ENCODE measurements at places on chromosomes 13 and 19.

GRCh38 chr13:42760951-42761350 is 20.4 kb upstream of the FAM216B start:
- DNase-seq, result no peak
- no peak overlapping the region for H3K4me3 ChIP-seq
- no peaks in the 10 kb centered on the region for H3K4me1 ChIP-seq
- no peak overlapping the region for H3K27ac ChIP-seq
- H3K36me3 ChIP-seq, result no peaks in the 10 kb centered on the region

DNA sequence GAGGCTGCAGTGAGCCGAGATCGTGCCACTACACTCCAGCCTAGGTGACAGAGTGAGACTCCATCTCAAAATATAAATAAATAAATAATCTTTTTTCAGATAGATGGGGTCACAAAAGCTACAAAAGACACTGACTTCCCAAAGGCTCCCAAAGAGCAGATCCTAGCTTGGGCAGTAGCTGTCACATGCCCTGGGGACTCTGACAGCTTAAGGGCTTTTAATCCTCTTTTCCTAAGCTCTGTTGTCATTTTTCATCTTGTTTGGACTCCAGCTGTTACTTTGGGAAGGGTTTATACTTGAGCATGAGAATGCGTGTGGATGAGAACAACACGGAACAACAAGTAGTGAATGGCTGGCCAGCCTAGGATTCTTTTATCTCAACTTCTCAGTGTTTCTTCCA is 231.7 kb downstream of the MZT1 start:
- H3K4me1 ChIP-seq, result no peaks in the 10 kb centered on the region
- H3K27ac ChIP-seq, result no peak overlapping the region
- H3K27me3 ChIP-seq, result no peaks in the 10 kb centered on the region
- no peaks in the 10 kb centered on the region for H3K36me3 ChIP-seq
- H3K4me3 ChIP-seq, result no peak overlapping the region
- no peak for DNase-seq

GRCh38 chr19:33670398-33670797 is 48.6 kb downstream of the CHST8 start:
- H3K4me3 ChIP-seq, result no peak overlapping the region
- H3K4me1 ChIP-seq, result no peaks in the 10 kb centered on the region
- H3K27ac ChIP-seq, result no peak overlapping the region
- DNase-seq, result peak; percentile 7

DNA sequence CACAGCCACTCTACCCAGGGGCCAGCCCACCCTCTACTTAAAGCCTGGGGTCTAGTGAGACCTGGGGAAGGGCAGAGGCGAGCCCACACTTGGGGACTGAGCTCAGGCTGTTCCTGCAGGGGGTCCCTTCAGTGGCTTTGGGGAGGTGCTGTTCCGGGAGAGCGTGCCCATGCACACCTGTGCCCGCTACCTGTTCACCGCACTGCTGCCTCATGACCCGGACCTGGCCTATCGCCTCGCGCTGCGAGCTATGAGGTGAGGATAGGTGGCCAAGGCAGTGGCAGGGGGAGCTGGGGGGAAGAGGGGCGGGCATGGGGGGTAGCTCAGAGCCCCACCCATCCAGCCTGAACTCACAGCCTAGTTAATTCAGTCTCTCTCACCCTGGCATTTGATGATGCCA is 24.0 kb downstream of the ZSWIM4 start:
- no peaks in the 10 kb centered on the region for H3K36me3 ChIP-seq
- H3K4me3 ChIP-seq, result no peak overlapping the region
- H3K4me1 ChIP-seq, result peaks cover 4% of the 10 kb centered on the region
- H3K27ac ChIP-seq, result no peak overlapping the region
- no peak for DNase-seq

GRCh38 chr19:40597329-40597838 is 3.8 kb upstream of the LTBP4 start:
- no peak overlapping the region for H3K27ac ChIP-seq
- H3K27me3 ChIP-seq, result no peaks in the 10 kb centered on the region
- no peaks in the 10 kb centered on the region for H3K36me3 ChIP-seq
- peak overlapping the region; percentile 26 for H3K4me3 ChIP-seq

GRCh38 chr19:30385666-30386065 is 13.5 kb downstream of the ZNF536 start:
- DNase-seq, result no peak
- no peak overlapping the region for H3K27ac ChIP-seq
- H3K4me3 ChIP-seq, result no peak overlapping the region
- H3K27me3 ChIP-seq, result no peaks in the 10 kb centered on the region

- H3K4me3 ChIP-seq, result no peak overlapping the region
- no peaks in the 10 kb centered on the region for H3K4me1 ChIP-seq
- no peak overlapping the region for H3K27ac ChIP-seq
- no peaks in the 10 kb centered on the region for H3K36me3 ChIP-seq
- DNase-seq, result no peak
- no peaks in the 10 kb centered on the region for H3K27me3 ChIP-seq
Measured at GRCh38 chr13:114078461-114079451, 53.7 kb downstream of the RASA3 start.

DNA sequence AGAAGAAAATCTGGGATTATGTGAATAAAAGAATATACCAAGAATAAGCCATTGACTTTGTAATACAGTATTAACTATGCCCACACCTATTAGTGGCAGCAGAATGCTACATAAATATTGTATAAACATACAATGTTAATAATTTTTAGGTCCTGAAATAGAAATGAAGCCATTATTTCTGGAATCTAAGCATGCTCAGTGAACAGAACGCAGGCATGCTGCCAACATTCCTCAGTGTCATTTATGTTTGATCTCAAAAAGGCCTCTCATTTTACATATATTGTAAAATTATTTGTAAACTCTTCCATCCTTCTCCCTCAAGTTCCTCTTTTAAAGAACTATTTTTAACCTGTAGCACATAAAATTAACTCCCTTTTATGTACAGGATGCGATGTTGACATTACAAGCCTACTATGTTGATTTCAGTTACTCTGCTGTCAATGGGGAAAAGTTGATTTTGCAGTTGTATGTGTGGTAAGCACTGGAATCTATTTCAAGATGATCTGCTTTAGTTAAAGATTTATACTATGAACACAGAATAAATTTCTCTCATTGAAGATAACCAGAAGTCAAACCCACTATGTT is 118.8 kb downstream of the VWA8 start:
- no peaks in the 10 kb centered on the region for H3K4me1 ChIP-seq
- H3K27ac ChIP-seq, result no peak overlapping the region
- no peak overlapping the region for H3K4me3 ChIP-seq
- no peaks in the 10 kb centered on the region for H3K36me3 ChIP-seq

GRCh38 chr19:34428549-34429285 is 536 bp downstream of the UBA2 start:
- H3K27me3 ChIP-seq, result no peaks in the 10 kb centered on the region
- no peaks in the 10 kb centered on the region for H3K36me3 ChIP-seq
- H3K4me3 ChIP-seq, result peak overlapping the region; percentile 85

GRCh38 chr13:78521091-78521490 is 82.3 kb downstream of the POU4F1 start:
- no peaks in the 10 kb centered on the region for H3K27me3 ChIP-seq
- no peaks in the 10 kb centered on the region for H3K36me3 ChIP-seq
- no peak overlapping the region for H3K27ac ChIP-seq
- no peaks in the 10 kb centered on the region for H3K4me1 ChIP-seq
- H3K4me3 ChIP-seq, result no peak overlapping the region

GRCh38 chr13:45782327-45783045 is 69.1 kb downstream of the SIAH3 start:
- H3K4me3 ChIP-seq, result no peak overlapping the region
- no peaks in the 10 kb centered on the region for H3K27me3 ChIP-seq
- no peaks in the 10 kb centered on the region for H3K36me3 ChIP-seq
- no peak for DNase-seq

- H3K36me3 ChIP-seq, result no peaks in the 10 kb centered on the region
- DNase-seq, result no peak
- H3K27me3 ChIP-seq, result no peaks in the 10 kb centered on the region
- H3K4me3 ChIP-seq, result no peak overlapping the region
- H3K27ac ChIP-seq, result no peak overlapping the region
Measured at GRCh38 chr19:43638214-43638994, 1.2 kb downstream of the CADM4 start.

DNA sequence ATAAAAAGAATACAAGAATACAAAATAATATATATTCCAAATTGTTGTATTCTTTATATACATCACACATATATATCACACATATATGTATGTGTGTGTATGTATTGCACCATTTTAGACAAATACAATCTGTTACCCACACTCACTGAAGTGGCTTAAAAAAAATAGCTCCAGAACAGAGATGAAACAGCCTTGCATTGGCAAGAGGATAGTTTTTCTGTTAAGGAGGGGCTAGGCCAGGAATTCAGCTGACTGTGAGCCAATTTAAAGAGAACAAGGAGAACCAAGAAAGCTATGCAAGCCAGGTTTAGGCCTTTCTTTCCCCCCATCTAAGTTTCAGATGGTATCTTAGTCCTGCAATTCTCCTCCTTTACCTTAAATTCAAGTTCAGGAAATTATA is 257.5 kb downstream of the MZT1 start:
- DNase-seq, result no peak
- no peak overlapping the region for H3K4me3 ChIP-seq
- no peak overlapping the region for H3K27ac ChIP-seq

DNA sequence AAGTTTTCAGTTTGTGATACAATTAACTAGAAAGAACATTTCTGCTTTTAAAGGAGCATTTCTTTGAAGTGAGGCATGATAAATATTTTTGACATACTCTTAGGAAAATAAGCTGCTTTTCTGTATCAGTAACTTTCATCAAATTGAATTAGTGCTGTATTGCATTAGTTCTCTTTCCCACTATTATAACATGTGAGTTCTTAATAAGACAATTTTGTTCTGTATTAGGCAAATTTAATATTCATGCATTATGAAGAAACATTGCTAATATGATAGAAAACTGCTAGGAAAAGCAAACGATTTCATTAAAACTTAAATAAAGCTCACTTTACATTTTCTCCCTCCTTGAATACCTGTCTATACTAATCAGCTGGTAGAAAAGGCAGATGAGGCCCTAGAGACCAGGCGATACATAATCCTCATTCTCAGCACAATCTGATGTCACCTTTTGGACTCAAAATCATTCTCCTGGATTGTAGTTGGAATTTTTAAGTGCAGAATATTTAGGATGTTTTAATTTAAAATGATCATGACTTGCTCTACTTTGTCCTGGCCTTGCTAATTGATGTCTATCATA is 1636.8 kb downstream of the PCDH9 start:
- H3K36me3 ChIP-seq, result no peaks in the 10 kb centered on the region
- H3K4me1 ChIP-seq, result no peaks in the 10 kb centered on the region
- no peak overlapping the region for H3K27ac ChIP-seq
- H3K4me3 ChIP-seq, result no peak overlapping the region
- no peak for DNase-seq

- no peaks in the 10 kb centered on the region for H3K36me3 ChIP-seq
- H3K27me3 ChIP-seq, result no peaks in the 10 kb centered on the region
- H3K27ac ChIP-seq, result no peak overlapping the region
- H3K4me3 ChIP-seq, result no peak overlapping the region
- DNase-seq, result no peak
Measured at GRCh38 chr13:99033814-99034213, 56.0 kb upstream of the DOCK9 start.

DNA sequence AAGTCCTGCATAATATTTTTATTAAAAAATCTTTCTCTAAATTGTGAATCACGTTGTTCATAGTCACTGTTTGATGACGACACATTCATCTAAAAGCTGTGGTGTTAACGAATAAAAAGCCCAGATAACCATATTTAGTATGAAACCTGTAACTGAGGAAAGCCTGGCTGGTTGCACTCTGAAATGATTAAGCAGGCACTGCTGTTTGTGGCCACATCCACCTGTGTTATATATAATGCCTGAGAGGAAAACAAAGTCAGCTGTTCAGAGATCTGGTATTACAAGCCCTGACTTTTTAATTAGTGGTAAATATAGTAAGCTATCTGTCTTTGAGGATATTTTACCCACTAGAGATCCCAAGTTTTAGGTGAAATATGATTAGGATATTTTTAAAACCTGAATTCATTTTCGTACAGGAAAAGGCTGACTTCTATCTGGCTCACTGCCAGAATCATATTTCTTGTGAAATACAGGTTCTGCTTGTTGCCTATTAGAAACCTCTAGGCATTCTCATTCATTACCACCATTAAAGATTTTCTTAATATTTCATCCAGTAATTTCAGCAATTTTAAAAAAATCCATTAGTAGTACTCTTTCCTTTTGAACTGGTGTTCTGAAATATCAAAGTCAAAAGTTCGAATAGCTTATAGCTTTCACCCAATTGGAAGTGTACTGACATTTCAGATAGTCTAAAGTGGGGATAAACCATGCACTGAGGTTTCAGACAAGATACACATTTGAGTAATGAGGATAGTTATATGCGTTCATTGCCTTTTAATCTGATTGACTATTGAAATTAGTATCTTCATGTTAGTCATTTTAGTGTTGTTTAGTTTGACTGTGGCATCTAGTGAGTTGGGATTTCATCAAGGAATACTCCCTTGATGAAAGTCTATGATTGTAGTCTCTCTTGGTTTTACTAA is 79.7 kb downstream of the LMO7 start:
- H3K27me3 ChIP-seq, result no peaks in the 10 kb centered on the region
- no peak for DNase-seq
- no peak overlapping the region for H3K27ac ChIP-seq
- no peaks in the 10 kb centered on the region for H3K36me3 ChIP-seq
- H3K4me1 ChIP-seq, result no peaks in the 10 kb centered on the region

GRCh38 chr13:49110122-49110912 is 109.8 kb upstream of the MLNR start:
- peak overlapping the region; percentile 60 for H3K4me3 ChIP-seq
- no peaks in the 10 kb centered on the region for H3K27me3 ChIP-seq
- DNase-seq, result peak; percentile 83
- no peaks in the 10 kb centered on the region for H3K4me1 ChIP-seq
- H3K27ac ChIP-seq, result peak overlapping the region; percentile 33
- no peaks in the 10 kb centered on the region for H3K36me3 ChIP-seq
